ENCODE measurements at places on chromosomes 12 and 14.

DNA sequence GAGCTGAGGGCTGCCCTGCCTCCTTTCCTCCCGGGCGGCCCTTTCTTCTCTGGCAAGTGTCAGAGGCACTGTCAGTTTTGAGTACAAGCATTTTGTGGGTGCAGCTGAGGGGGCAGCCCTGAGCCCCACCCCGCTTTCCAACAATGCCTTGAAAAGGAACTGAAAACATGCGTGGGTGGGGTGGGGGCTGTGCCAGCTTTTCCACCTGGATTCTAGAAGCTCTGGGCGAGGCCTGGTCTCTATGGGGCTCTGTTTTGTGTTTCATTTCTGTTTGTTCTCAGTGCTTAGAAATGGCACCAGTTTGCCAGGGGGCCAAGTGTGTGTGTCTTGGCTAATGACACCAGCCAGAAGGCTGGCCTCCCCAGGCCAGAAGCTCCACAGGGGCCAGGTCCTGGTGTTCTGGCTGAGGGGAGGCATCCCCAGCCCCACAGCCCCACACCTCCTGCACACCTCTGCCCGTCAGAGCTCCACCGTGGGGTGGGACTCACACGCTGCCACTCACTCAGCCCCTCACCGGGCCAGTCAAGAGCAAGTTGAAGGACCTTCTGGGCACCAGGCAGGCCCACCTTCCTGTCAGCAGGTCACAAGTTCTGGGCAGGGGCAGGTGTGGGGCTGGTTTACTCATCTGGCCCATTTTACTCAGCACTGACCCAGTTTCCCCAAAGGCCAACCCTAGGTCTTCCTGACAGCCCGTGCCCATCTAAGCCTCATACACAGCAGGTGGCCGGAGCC, 155.1 kb downstream of the CALM1 start:
- no peak for DNase-seq

- DNase-seq = no peak
Measured at GRCh38 chr12:91914701-91915100, 230.9 kb downstream of the BTG1 start.

DNA sequence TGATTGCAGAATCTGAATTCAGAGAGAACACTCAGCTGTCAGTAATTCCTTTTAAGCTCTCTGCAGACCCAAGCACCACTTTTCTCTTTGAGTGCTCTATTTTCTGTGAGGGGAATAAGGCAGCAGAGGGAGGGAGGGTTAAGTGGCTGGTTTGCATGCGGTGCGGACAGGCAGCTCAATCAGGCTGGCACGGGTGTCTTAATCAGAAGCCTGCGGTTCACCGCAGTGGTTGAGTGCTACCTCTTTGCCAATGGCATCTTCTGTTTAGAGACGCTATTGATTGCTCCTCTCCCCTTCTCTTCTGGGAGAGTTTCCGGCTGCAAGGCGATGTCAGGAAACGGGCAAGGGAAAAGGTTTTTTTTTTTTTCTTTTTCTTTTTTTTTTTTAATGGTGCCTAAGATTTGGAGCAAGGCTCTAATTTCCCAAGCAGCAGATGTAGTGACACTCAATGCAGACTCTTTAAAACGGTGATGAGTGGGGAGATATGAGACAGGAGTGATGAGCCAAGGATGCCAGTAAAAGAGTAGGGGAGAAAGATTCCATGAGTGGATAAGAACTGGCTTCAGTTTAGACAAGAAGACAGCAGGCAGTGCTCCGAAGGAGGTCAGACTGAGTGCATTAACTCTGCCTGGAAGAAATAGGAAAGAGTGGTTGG, 533.7 kb upstream of the SEL1L start:
- peak; percentile 42 for DNase-seq

GRCh38 chr14:32379447-32379846, 50.3 kb downstream of the AKAP6 start:
- DNase-seq = no peak

- no peak for DNase-seq
Measured at GRCh38 chr12:101696251-101697196, 916 bp upstream of the CHPT1 start.

GRCh38 chr14:55339770-55340169, 68.5 kb downstream of the FBXO34 start:
- no peak for DNase-seq

DNA sequence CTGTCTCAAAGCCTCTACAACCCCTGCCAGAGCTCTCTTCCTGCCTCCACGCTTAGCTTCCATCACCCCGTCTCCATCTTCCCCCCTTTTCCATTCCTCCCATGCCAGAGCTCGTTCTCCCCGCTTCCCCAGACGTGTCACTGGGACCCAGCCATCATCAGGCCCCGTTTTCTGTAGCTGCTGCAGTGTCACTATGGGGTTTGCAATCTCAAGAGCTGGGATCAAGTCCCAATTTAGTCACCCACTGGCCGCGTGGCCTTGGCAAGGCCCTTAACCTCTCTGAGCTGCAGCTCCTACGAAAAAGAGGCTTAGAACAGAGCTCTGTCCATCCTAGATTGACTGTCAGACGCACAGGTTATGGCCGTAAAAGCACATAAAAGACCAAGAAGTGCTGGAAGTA, 901 bp upstream of the FAIM2 start:
- DNase-seq = no peak

DNA sequence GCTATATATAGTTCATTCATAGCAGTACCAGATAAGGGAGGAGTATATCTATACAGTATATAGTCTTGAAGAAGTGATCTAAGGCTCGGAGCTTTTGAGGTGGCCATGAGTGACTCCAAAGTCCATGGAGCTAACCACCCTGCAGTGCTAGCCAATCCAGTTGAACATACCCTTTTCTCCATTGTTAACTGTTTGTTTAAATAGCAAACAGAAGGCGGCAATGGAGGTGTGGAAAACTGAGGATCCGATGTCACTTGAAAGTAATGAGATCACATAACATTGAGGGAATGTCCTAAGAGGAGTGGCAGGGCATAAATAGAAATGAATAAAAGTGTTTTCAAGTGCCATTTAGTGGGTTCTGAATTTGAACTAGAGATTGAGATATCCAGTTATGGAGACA, 12.4 kb upstream of the SNAPC1 start:
- no peak for DNase-seq

GRCh38 chr12:2294651-2295475, 242.1 kb downstream of the CACNA1C start:
- DNase-seq = no peak

DNA sequence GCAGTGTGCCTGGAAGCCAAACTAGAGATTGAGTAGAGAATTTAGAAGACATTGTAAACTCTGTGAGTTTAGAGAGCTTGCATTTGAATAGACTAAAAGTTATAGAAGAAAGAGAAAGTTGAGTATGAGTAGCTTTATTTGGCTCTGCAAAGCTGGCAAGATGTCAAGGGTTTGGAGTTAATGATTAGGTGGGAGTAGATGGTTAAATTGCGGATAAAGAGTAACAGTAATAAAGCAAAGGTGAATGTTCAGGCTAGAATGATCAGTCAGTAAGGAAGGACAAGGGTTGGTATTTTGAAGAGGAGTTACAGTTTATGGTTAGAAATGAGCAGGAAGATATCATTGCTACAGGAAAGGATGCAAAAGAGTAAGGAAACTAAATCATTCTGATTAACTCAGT, 5.2 kb downstream of the PPM1A start:
- no peak for DNase-seq

GRCh38 chr14:72883961-72884360, 9.9 kb downstream of the DPF3 start:
- no peak for DNase-seq

- DNase-seq = no peak
Measured at GRCh38 chr12:12446786-12447185, 89.9 kb downstream of the BORCS5 start.

DNA sequence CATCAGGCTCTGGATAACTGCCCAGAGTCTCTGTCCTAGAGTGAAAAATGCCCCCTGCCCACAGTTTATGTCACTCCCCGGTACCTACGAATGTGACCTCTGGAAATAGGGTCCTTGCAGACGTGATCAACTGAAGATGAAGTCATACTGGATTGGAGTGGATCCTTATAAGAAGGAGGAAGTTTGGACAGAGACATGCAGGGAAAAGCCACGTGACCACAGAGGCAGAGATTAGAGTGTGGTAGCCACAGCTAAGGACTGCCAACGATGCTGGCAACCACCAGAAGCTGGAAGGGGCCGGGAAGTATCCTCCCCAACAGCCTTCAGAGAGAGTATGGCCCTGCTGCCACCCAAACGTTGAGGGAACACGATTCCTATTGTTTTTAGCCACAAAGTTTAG, 101.2 kb upstream of the NCOR2 start:
- no peak for DNase-seq

DNA sequence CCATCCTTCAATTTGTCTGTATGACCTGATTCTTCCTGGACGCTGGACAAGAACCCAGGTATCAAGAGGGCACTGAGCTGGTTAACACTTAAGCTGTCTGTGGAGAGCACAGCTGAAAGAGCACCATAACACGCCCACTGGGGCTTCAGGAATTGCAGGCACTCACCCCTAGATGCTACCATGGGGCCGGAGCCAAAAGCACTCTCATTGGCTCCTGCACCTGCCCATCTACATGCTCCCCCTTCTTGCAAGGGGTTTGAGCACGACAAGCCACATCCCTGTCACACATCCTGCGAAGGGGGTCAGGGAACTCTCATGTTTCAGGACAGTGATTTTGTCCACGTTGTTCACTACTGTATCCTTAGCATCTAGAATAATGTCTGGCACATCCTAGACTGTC, 35.1 kb upstream of the TBC1D15 start:
- no peak for DNase-seq

- DNase-seq = no peak
Measured at GRCh38 chr14:35369701-35370191, 34.8 kb downstream of the NFKBIA start.

DNA sequence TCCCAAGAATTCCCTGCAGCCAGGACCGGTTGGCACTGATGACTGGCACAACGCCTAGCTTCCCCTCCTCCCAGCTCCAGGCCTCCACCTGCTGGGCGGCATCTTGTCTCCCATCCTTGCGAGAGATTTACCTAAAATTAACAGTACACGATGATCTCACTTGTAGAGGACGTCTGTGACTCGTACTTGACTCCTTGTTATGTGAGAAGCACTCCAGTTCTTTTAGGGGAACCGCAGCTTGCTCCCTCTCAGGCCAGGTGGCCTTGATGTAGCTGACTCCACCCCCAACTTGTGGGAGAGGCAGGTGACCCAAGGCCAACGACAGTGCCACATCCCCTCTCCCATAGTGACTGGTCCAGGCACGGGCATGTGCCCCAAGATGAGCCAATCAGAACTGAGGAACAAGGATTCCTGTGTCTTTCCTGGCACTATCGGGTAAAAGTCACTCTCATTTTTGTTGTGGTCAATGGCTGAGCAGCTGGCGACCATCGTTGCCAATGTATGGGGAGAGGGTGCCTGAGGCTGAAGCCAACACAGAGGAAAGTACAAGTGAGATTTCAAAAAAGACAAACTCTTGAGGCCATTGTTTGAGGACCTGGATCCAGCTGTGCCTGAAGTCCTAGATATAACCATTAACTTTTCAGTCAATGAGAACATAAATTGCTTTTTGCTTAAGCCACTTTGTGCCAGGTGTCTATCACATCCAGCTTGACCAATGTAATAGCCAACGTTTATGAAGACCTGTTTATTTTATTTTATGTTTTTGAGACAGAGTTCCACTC, 208.7 kb downstream of the RBM19 start:
- DNase-seq = no peak

DNA sequence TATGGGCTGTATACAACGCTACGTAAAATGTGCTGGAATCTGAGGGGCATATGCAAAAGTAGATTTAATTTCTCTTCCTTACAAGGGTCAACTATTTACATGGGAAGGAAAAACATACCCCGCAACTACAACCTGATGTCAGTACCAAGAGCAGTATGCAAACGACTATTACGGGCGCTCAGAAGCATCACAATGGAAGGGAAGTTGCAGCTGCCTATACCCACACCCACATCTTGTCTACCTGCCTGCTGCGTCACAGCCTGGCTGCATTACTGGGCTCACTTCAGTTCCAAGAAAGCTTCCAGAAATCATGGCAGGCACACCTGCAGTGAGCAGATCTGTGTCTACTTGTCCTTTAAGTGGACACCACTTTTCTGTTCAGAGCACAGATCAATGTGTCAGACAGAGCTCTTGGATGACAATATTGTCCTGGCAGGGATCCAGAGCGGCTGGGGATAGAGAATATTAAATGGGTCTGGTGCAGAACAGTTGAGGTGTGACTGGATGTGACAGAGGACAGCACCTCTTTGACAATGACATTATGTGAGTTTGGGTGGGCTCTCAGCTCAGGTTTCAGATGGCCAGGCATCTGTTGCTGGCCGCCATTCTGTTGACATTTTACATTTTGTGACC, 41.5 kb upstream of the GNG2 start:
- DNase-seq = no peak

DNA sequence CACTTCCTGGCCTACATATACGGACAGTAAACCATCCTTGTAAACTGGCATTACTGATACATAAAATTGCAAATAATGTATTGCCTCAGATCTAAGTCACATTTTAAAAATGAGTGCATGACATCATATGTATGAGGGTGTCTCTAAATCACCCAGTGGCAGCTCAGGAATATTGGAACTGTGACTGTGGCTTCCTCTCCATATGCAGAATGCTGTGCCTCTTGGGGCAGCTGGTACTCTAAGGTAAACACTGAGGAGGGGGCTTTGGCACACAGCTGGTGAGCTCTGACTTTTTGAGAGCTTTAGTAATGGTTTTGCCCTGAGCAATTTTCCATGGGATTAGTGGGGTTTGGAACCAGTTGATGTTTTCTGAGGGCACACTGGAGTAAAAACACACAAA, 263.7 kb downstream of the BMP4 start:
- DNase-seq = no peak

DNA sequence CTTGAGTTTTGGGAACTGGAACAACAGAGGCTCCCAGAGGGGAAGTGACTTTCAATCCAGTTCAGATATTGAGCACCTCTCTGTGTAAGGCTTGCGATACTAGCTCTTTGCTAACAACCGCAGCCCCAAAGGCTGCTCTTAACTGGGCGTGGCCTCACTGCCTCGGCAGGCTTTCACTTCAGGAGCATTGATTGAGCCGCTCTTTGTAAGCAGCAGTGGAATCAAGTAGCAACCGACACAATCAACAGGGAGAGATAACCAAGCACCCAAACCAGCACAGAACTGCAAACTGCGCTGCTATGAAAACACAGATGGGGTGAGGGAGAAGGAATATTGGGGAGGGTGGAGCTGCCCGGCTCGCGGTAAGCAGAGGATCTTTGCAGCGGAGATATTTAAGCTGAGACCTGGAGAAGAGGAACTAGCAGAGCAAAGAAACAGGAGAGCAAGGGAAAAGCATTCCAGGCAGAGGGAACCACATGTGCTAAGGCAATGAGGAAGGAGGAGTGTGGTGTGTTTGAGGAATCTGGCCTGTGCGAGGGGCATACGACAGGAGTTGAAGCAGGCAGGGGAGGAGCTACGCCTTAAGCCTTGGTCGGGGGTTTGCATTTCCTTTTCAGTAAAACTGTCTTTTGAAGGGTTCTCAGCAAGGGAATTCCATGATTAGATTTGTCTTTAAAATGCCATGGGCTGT, 17.3 kb upstream of the YY1 start:
- DNase-seq = no peak

DNA sequence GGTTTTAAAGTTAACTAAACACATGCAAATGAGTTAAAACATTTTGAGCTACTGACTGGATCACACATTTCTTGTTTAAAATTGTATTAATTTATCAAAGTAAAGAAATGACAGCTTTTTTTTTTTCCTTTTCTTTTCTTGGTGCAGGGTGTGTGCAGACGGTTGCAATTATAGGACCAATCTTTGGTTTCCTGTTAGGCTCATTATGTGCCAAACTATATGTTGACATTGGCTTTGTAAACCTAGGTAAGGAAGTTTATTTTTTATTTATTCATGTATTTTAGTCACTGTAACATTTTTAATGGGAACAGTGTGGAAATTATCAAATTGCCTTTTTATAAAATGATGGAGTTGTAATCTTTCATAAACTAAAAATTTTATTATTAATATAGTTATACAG, 21.9 kb downstream of the SLCO1C1 start:
- DNase-seq = no peak

- no peak for DNase-seq
Measured at GRCh38 chr12:114924946-114925475, 241.0 kb upstream of the TBX3 start.

Data from SK-N-MC (cell line).